ENCODE measurements at places on chromosomes 16 and 17.

- peak; percentile 26 for DNase-seq
Measured at GRCh38 chr17:32141258-32141657, 1.0 kb upstream of the RHOT1 start.

DNA sequence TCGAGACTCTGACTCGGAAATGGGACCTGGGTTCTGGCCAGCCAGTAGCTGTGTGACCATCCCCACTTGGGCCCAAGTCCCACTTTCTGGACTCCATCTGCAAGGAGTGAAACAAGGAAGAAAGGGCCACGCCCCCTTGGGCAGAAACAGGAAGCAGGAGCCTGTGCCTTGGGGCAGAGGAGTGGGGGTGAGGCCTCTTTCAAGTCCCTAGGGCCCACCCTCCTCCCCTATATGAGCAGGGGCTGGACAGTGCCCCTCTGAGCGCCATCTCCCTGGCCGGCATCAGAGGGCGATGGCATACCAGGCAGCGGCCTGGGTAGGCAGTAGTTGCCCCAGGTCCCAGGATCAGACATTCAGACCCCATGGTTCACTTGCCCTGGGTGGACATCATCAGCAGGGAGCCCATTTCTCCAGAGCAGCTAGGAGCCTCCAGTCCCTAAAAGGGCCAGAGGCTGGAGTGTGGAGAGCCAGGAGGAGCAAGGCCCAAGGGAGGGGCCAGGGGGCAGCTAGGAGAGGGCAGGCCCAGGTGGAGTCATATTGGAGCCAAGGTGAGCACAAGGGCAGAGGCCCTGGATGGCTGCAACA, 7.1 kb downstream of the BCAR1 start:
- DNase-seq: no peak

- DNase-seq: no peak
Measured at GRCh38 chr17:4663711-4664110, 22.2 kb upstream of the ALOX15 start.

GRCh38 chr17:77959126-77959925, 823 bp downstream of the TNRC6C start:
- peak; percentile 27 for DNase-seq

- no peak for DNase-seq
Measured at GRCh38 chr16:23523321-23523720, 13.0 kb upstream of the GGA2 start.

- no peak for DNase-seq
Measured at GRCh38 chr17:1475321-1475854, 17.1 kb downstream of the MYO1C start.

GRCh38 chr17:61593426-61593825, 2.4 kb upstream of the NACA2 start:
- no peak for DNase-seq

- peak; percentile 66 for DNase-seq
Measured at GRCh38 chr17:54992797-54993639, 24.5 kb downstream of the STXBP4 start.

DNA sequence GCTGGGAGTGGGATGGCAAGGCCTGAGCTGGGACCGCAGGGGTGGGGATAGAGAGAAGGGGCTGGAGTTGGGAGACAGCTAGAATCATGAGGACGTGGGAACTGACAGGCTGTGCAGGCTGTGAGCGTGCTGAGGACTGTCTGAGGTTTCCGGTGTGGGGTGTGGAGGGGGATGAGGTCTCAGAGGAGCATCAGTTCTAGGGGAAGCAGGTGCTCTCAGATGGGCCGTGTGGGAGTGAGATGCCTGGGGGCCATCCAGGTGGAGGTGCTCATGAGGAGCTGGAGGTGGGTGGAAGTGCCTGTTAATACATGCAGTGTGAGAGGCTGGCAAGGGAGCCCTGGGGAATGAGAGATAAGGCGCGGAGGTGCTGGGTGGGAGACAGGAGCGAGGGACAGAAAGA, 27.2 kb downstream of the HASPIN start:
- peak; percentile 55 for DNase-seq

GRCh38 chr16:11473728-11474127, 113.0 kb downstream of the LITAF start:
- no peak for DNase-seq

DNA sequence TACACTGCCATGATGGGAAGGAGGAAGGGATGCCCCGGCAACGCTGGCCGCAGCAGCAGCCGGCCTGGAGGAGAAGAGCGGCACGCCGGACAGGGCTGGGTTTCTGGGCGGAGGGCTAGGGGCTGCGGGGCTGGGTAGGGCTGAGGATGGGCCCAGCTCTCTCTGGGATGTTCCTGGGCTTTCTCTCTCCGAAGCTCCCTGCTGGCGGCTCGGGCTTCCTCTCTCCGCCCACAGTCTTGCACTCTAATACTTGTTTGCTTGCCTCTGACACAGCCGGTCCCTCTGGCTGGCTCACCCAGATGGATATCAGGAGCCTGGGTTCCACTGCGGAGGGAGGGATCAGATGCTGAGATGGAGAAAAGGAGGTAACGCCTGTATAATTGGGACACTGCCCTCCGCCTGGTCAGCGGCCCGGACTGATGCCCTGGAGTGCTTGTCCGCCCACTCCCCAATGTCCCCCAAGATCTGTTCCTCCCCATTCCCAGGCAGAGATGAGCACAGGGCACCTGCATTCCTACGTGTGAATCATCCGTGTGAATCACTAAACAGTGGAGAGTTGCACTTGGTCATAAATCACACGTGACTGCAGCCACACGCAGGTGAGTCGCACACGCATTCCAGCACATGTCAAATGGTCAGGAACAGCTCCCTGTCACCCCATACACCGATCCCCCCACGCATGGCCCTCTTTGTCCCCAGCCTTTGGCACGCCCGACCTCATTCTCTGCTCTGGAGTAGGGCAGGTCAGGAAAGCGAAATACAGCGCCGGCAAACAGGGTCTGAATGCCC, at the start of gene ALOXE3:
ALOXE3 (minus strand) TSS at position 535 of the 789 bp plus-strand sequence; CDS start at position 11, 524 bp downstream.
- no peak for DNase-seq

DNA sequence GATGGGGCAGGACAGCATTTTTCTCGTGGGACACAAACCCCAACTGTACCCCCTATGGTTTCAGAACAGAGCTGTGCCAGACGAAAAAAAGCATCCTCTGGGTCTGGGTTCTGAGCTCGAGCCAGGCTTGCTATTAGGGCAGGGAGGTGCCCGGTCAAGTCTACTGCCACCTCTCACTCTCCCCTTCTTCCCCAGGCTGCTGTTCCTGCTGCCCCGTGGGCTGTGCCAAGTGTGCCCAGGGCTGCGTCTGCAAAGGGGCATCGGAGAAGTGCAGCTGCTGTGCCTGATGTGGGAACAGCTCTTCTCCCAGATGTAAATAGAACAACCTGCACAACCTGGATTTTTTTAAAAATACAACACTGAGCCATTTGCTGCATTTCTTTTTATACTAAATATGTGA, 1.1 kb downstream of the MT1E start:
- DNase-seq: no peak

- no peak for DNase-seq
Measured at GRCh38 chr17:13490906-13491482, 110.7 kb downstream of the HS3ST3A1 start.

GRCh38 chr17:38341035-38341721, 2.6 kb downstream of the GPR179 start:
- no peak for DNase-seq

DNA sequence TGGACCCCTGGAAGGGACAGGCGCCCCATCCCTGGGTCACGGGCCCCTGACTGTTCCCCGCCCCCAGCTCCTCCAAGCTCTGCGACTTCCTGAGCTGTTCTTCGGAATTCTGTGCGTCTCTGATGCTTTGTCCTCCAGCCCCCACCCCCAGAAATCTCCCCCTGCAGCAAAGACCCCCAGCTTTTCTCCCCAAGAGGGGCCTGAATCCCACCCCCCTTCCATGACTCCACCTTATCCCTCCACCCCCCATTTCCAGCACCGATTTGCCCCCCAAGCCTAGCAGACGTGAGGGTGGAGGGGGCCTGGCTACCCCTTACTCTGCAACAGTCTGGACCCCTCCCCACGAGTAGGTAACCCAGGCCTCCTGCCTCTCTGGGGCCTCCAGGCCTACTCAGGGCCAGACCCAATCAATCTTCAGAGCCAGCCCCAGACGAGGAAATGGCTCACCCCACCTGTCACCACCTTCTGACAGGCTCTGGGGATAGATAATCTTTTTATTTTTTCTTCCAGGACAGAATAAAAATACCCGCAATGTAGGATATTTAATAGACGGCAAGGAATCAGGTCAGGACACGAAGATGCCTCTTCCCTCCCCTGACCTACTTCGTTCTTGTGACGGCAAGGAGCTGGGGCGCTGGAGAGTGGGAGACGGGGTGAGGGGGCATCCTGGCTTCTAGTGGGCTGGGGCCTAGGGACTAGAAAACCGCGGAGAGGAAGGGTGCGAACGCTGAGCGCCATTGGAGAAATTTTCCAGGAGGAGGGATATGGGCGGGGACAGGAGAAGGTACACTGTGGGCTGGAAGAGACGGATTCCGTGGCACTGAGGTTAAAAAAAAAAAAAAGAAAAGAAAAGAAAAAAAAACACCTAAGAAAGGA, 744 bp upstream of the PLXDC1 start:
- peak; percentile 42 for DNase-seq

DNA sequence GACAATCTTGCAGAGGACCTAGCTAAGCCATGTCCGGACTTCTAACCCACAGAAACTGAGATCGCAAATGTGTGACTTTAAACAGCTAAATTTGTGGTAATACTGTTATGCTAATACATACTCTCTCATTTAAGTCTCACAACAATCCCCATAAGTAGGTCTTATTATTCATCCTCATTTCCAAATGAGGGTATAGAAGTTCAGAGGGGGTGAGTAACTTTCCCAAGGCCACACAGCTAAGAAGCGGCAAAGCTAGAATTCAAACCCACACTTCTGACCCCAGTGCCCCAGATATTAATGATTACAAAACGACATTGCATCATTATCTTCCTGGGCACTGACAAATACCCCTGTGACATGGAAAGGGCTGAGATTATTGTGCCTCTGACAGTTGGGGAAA, 81.4 kb downstream of the CNGB1 start:
- no peak for DNase-seq

GRCh38 chr17:78706271-78706915, 75.7 kb downstream of the CYTH1 start:
- DNase-seq: no peak

- DNase-seq: no peak
Measured at GRCh38 chr17:78873519-78874340, 29.3 kb downstream of the CEP295NL start.

DNA sequence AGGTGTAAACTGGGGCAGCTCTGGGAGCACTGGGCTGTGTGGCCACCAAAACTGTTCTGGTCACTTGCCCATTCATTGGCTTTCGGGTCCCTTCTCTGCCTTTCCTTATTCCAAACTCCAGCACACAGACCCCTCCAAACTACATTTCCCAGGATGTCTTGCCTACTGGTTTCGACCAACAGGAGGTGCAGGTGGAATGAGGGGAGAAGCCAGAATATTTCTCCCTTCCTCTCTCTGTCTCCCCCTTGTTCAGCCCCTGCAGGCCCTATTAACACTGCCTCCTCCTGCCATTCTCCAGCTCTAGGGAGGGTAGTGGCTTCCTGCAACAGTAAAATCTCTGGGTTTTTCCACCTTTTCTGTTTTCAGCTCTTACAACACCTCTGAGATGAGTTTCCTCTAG, 13.2 kb upstream of the NAGPA start:
- no peak for DNase-seq

- no peak for DNase-seq
Measured at GRCh38 chr17:56009795-56010651, 143.3 kb upstream of the ANKFN1 start.

DNA sequence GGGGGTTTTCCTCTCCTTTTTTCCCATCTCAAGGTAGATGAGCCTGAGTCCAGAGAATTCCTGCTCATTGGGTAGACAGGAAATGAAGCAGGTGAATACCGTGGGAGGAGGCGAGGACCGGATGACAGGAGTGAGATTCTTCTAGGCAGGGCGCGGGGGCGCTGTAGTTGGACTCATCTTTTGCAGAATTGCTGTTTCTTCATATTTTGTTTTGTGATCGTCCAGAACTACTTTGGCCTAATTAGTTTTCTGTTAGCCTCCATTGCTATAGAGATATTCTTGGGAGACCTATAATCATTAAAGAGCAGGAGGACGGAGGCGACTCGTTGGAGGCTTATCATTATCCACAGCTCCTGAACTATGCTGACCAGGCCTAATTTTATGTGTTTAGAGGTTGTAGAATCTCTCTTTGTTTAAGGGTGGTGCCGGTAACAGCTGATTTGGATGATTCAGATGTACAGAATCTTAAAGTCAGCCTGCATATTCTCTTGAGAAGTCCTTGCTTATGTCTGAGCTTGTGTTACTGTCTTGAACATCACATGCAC, 650 bp downstream of the ATP6V0A1 start:
- DNase-seq: peak; percentile 13

- no peak for DNase-seq
Measured at GRCh38 chr17:80259457-80260068, 1.1 kb upstream of the RNF213 start.

- DNase-seq: no peak
Measured at GRCh38 chr17:20207262-20207985, 198.3 kb downstream of the SPECC1 start.

- no peak for DNase-seq
Measured at GRCh38 chr17:38544175-38544838, 61.4 kb downstream of the SRCIN1 start.

- no peak for DNase-seq
Measured at GRCh38 chr17:43405861-43406260, 7.1 kb downstream of the ARL4D start.

DNA sequence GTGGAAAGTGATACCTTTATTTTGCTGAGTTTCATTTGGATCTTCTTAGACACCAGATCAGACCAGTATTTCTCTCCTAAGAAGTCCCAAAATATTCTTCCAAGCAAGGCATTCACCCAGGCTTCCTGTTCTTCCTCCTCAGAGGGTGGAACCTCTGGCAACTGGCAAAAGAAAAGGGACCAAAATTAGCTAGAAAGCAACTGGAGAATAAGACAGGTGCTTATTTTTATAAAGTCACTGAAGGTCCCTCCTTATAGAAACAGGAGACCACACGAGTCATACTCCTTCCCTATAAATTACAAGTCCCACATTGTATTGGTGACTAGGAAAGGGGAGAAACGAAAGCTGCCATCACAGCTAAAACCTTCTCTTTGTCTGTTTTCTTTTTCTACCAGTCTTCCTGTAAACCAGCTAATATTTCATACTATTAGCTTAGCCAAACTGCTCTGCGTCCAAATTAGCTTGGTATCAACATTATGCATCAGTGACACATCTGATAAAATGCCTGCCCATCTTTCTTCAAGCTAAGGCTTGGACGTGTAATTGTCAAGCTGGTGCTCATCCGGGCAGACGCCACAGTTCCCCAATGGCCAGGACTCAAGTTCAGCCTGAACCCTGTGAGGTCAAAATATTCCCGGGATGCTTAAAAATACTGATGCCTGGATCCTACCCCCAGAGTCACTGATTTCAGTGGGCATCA, 47.5 kb upstream of the ERN1 start:
- DNase-seq: no peak

- DNase-seq: no peak
Measured at GRCh38 chr16:19844945-19845641, 39.6 kb downstream of the GPRC5B start.

DNA sequence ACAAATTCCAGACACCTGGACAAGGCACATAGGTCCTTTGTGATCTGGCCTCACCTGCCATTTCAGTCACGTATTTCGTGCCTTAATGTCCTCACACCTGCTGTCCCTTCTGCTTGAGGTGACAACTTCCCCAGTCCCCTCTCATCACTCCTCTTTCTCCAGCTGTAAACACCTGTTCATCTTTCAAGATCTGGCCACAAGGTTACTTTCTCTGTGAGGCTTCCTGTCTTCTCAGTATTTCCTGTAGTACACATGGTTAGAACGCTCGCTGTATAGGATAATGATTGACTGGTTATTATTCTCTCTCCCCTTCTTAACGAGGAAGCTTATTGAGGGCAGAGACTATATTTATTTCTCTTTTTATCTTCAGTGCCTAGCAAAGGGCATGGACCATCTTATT, 74.5 kb upstream of the PMFBP1 start:
- DNase-seq: no peak

GRCh38 chr16:51051671-51052070, 99.4 kb downstream of the SALL1 start:
- DNase-seq: no peak

All from CD4-positive, alpha-beta T cell treated with Interleukin-21 for 1 hour (primary cell).